Activated CD8-positive, alpha-beta memory T cell treated with anti-CD3 and anti-CD28 coated beads, Interleukin-2, amount 10 ng/mL, durations not matched to agents 7 days and 5 days (primary cell): ENCODE measurements at places on chromosomes 3 and 15. TPM values are rescaled to one million over a fixed set of nuclear protein-coding genes. Genes with fewer than 3 reads are reported as not detected.

MOBP gene
- total RNA-seq = not detected

MORF4L1 gene
- 275 TPM for total RNA-seq

PPARG gene
- 2.8 TPM for total RNA-seq

ADGRG7 gene
- total RNA-seq = not detected

SEMA5B gene
- not detected for total RNA-seq

KCNMB3 gene
- total RNA-seq = 1.4 TPM

DNAH12 gene
- 0.06 TPM for total RNA-seq

SLC27A2 gene
- 54.0 TPM for total RNA-seq

STOML1 gene
- total RNA-seq = 8.6 TPM

DZIP3 gene
- total RNA-seq = 26.3 TPM

PCSK6 gene
- 0.44 TPM for total RNA-seq

CELF6 gene
- total RNA-seq = 0.33 TPM

TLNRD1 gene
- 32.3 TPM for total RNA-seq

AADACL2 gene
- not detected for total RNA-seq

C15orf62 gene
- 0.82 TPM for total RNA-seq

ACTC1 gene
- not detected for total RNA-seq

CPOX gene
- 88.5 TPM for total RNA-seq

CYP8B1 gene
- total RNA-seq = not detected

SLC12A8 gene
- total RNA-seq = 4.3 TPM

WDR76 gene
- 91.1 TPM for total RNA-seq

MRAS gene
- not detected for total RNA-seq

NANOGP8 gene
- total RNA-seq = not detected

FAM98B gene
- 41.4 TPM for total RNA-seq

KBTBD8 gene
- total RNA-seq = 19.2 TPM

RPUSD2 gene
- 17.7 TPM for total RNA-seq

ZNF502 gene
- total RNA-seq = 1.1 TPM

NOX5 gene
- not detected for total RNA-seq
